ENCODE measurements at places on chromosomes 16 and 17.

- no peak overlapping the region for H3K27ac ChIP-seq
- H3K27me3 ChIP-seq, result no peaks in the 10 kb centered on the region
- no peak overlapping the region for H3K4me3 ChIP-seq
- no peaks in the 10 kb centered on the region for H3K4me1 ChIP-seq
- DNase-seq, result no peak
These were observed 54.1 kb downstream of the RMI2 start for GRCh38 chr16:11399261-11399831.

GRCh38 chr17:76833034-76833644 lies 35.1 kb upstream of the MGAT5B start:
- no peak overlapping the region for H3K27ac ChIP-seq
- H3K36me3 ChIP-seq, result no peaks in the 10 kb centered on the region

DNA sequence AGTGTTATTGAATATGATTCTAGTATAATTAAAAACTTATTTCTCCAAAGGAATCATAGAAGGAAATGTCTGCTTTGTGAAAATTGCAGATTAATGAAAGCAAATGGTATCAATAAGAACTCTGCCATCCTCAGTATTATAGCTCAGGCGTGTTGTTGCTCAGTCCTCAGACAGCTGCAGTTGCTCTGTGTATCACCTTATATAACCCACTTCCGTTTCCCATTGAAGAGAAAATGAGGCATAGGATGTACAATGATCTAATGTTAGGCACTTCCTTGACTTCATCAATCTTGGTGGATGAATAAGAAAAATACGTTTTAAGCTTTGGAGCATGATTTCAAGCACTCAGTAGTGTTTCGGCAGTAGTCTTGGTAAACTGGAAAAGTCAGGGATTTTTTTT lies 14.1 kb downstream of the MFSD11 start:
- no peak for DNase-seq
- no peak overlapping the region for H3K4me3 ChIP-seq
- peaks cover 18% of the 10 kb centered on the region for H3K4me1 ChIP-seq
- H3K27me3 ChIP-seq, result no peaks in the 10 kb centered on the region
- H3K27ac ChIP-seq, result no peak overlapping the region

GRCh38 chr17:73022694-73023093 lies 69.8 kb downstream of the SLC39A11 start:
- no peak overlapping the region for H3K27ac ChIP-seq
- no peak for DNase-seq
- H3K36me3 ChIP-seq, result 0 out of 2 replicates have a peak, but pooled peaks cover 7% of the 10 kb centered on the region
- H3K27me3 ChIP-seq, result no peaks in the 10 kb centered on the region
- H3K4me1 ChIP-seq, result no peaks in the 10 kb centered on the region
- no peak overlapping the region for H3K4me3 ChIP-seq
